Caco-2 (cell line): ENCODE measurements at places on chromosomes 6 and 20. TPM values are rescaled to one million over a fixed set of nuclear protein-coding genes. Genes with fewer than 3 reads are reported as not detected.

Gene NKX2-2
- not detected in 2 replicates for total RNA-seq

Gene TFAP2A
- total RNA-seq, result 6.3 and 8.7 TPM in 2 replicates

Gene CTAGE9
- not detected in 2 replicates for total RNA-seq

Gene HACE1
- 10.0 and 13.2 TPM in 2 replicates for total RNA-seq

Gene TNNC2
- total RNA-seq, result not detected in 2 replicates

Gene FBXO30
- 17.1 and 17.6 TPM in 2 replicates for total RNA-seq

Gene ATAT1
- 17.9 and 19.7 TPM in 2 replicates for total RNA-seq

Gene CBFA2T2
- total RNA-seq, result 30.6 and 33.3 TPM in 2 replicates

Gene WFDC10B
- not detected in 2 replicates for total RNA-seq

Gene SOBP
- 0.14 TPM in 1 of 2 replicates, not detected in the other for total RNA-seq

Gene RSPO3
- 0.11 TPM in 1 of 2 replicates, not detected in the other for total RNA-seq

Gene LINC00237
- total RNA-seq, result 1.5 and 1.8 TPM in 2 replicates

Gene ARID1B
- 58.8 and 62.2 TPM in 2 replicates for total RNA-seq

Gene ITPR3
- total RNA-seq, result 42.1 and 50.5 TPM in 2 replicates

Gene DCDC2
- 175 and 191 TPM in 2 replicates for total RNA-seq

Gene ANGPT4
- not detected in 2 replicates for total RNA-seq

Gene WASF1
- 7.3 and 7.4 TPM in 2 replicates for total RNA-seq

Gene MAP7
- total RNA-seq, result 55.3 and 57.4 TPM in 2 replicates

Gene HTR1E
- total RNA-seq, result not detected in 2 replicates

Gene NKAPL
- not detected in 2 replicates for total RNA-seq

Gene BPIFB2
- total RNA-seq, result not detected in 2 replicates

Gene TOX2
- total RNA-seq, result not detected in 2 replicates

Gene EFCAB8
- total RNA-seq, result 1.8 and 2.0 TPM in 2 replicates

Gene PRSS16
- total RNA-seq, result 16.4 and 16.5 TPM in 2 replicates

Gene C6orf15
- not detected in 2 replicates for total RNA-seq

Gene KATNA1
- total RNA-seq, result 16.7 and 19.2 TPM in 2 replicates

Gene OR2H1
- total RNA-seq, result not detected in 2 replicates

Gene FAM83B
- total RNA-seq, result 16.9 and 21.1 TPM in 2 replicates

Gene TCF21
- not detected in 2 replicates for total RNA-seq

Gene NMBR
- total RNA-seq, result not detected in 2 replicates

Gene SYTL3
- total RNA-seq, result 0.86 and 1.1 TPM in 2 replicates

Gene DTD1
- 90.0 and 109 TPM in 2 replicates for total RNA-seq

Gene MOG
- not detected in 2 replicates for total RNA-seq

Gene CLPSL2
- total RNA-seq, result 1.3 and 2.0 TPM in 2 replicates

Gene PLG
- not detected in 2 replicates for total RNA-seq

Gene VGLL2
- not detected in 2 replicates for total RNA-seq

Gene C6orf58
- total RNA-seq, result not detected in 2 replicates

Gene FLRT3
- total RNA-seq, result 98.2 and 107 TPM in 2 replicates

Gene GLP1R
- not detected in 2 replicates for total RNA-seq

Gene OPN5
- total RNA-seq, result not detected in 2 replicates

Gene CCN5
- total RNA-seq, result not detected in 2 replicates

Gene SLC17A1
- total RNA-seq, result not detected in 2 replicates

Gene C20orf141
- not detected in 2 replicates for total RNA-seq

Gene FHL5
- not detected in 2 replicates for total RNA-seq

Gene ZFP57
- not detected in 2 replicates for total RNA-seq

Gene RNF182
- total RNA-seq, result 0.39 and 1.1 TPM in 2 replicates

Gene KCNK17
- not detected in 2 replicates for total RNA-seq

Gene SSTR4
- total RNA-seq, result not detected in 2 replicates

Gene CTCFL
- not detected in 2 replicates for total RNA-seq

Gene PAX1
- not detected in 2 replicates for total RNA-seq

Gene TREML4
- not detected in 2 replicates for total RNA-seq

Gene VWA7
- 0.61 and 1.5 TPM in 2 replicates for total RNA-seq

Gene ZC3H12D
- total RNA-seq, result 0.57 and 0.65 TPM in 2 replicates
